ENCODE measurements at places on chromosomes 2 and 18.

DNA sequence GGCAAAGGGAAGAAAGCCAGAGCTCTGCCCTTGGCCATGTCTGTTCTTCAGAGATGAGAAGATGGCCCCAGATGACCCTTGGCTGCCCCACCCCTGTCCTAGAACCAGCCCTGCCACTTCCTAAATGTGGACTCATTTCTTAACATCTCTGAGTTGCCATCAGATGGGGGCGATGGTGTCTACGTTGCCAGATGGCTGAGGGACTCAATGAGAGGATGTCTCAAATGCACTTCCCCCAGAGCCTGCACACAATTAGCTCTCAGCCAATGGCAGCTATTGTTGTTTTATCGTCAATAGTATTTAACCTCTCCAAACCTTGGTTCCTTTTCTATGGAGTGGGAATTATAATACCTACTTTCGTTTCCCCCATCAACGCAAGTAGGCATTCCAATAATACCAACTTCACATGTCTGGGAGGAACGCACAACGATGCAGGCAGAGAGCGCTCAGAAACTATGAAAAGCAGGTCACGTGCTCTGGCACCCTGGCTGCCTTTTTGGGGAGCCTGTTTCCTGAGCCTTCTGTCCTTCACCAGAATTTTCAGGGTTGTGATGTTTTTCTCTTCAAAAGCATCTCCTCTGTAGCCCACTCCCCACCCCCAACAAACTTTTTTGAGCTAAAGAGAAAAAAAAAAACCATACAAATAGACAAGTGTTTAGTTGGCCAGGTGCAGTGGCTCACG lies 100.3 kb downstream of the MCFD2 start:
- DNase-seq: no peak

GRCh38 chr2:172843902-172844715 lies 108.5 kb downstream of the RAPGEF4 start:
- no peak for DNase-seq

DNA sequence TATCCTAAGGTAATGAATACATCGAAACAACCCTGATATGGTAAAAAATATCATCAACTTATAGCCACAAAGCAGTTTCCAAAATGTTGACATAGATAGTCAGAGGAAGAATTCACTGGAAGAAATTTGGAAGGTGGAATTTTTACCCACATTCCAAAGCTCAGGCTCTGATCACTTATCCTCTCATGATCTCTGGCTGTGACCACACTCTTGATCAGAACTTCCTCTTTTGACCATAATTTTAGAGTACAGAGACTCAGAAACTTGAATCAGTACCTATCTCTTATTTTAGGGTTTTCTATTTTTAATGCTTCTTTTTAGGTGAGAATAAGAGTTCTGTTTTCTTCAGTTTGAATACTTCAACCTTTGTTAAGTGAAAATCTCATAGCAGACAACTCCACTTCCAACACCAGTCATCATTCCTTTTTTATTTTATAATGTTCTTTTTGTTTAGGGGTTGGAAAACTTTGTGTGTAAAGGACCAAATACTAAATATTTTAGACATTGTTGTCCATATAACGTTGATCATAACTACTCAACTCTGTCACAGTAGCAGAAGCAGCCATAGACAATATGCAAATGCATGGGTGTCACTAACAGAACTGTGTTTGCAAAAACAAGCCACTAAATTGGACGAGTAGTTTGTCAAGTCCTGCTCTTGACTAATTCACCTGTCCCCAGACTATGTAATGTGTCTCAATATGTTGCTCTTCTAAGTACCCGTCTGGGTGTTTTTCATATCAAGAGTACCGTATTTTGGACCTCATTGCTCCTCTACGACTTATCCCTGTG lies 891.6 kb upstream of the CRIM1 start:
- DNase-seq: no peak

- no peak for DNase-seq
Observed at GRCh38 chr2:48131539-48132270, 225.4 kb upstream of the FBXO11 start.

DNA sequence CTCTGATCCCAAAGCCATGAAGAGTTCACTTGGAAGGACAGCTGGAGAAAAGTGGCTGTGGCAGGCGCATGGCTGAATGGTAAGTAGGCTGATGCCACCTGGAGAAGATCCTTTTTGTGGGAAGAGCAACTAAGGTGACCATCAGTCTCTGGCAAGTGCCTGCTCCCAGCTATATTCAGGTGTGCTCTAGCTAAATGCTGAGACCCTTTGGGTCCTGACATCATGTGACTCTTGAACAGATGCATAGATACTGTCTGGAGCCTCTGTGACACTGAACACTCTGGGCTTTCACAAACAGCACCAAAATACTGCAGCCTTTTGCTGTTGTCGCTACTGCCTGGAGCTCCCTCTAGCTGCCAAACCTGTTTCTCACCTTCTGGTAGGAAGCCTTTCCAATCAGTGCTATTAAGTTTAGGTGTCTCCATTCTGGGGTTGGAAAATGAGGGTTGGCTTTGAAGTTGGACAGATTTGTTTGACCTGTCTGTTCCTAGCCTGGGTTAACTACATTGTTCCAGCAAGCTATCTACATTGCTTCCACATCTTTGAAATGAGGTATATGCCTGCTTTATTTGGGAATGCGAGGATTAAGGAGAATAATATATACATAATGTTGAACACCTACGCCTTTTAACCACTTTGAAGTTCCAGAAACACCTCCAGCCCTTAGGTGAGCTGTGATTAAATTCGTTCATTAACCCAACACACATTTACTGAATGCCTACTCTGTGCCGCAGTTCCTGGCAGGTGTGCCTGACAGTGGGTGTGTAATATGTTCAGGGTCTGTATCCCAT lies 3.1 kb downstream of the EGR4 start:
- DNase-seq: peak; percentile 37

DNA sequence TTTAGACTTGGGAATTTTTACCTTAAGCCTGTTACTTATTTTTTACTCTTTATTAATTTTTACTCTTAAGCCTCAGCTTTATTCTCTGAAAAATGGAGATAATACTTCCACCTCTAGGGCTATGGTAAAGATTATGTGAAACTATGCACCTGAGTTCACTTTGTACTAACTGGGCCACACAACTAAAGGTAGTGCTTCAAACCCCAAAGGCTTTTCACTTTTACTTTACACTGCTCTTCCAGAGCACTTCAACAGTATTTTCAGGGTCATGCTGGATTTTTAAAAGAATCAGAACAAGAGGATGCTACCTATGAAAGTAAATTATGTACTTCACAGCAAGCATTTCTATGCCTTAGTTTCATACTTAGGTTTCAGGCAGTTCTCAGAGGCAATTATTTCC lies 27.8 kb downstream of the MEX3C start:
- no peak for DNase-seq

DNA sequence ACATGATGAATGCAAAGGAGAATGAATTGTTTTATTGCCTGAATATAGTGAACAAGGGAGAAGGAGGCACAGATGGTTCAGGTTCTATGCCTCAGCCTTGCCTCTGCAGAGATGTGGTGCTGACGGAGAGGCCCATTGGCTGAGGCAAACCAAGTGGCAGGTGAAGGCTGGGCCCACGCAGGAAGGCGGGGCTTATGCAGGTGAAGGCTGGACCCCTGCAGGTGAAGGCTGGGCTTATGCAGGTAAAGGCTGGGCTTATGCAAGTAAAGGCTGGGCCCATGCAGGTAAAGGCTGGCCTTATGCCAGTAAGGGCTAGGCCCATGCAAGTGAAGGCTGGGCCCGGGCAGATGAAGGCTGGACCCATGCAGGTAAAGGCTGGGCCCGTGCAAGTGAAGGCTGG lies 414.7 kb downstream of the LRATD1 start:
- DNase-seq: no peak

Measured in NCI-H1930 (cell line).